Stimulated activated CD4-positive, alpha-beta T cell treated with anti-CD3 and anti-CD28 coated beads, Interleukin-1b, Interleukin-23, amount 100 ng/mL, for 24 hours (primary cell): ENCODE measurements at places on chromosomes 7 and 10.

GRCh38 chr10:119360181-119360921, 153.0 kb downstream of the GRK5 start:
- no peak for DNase-seq

DNA sequence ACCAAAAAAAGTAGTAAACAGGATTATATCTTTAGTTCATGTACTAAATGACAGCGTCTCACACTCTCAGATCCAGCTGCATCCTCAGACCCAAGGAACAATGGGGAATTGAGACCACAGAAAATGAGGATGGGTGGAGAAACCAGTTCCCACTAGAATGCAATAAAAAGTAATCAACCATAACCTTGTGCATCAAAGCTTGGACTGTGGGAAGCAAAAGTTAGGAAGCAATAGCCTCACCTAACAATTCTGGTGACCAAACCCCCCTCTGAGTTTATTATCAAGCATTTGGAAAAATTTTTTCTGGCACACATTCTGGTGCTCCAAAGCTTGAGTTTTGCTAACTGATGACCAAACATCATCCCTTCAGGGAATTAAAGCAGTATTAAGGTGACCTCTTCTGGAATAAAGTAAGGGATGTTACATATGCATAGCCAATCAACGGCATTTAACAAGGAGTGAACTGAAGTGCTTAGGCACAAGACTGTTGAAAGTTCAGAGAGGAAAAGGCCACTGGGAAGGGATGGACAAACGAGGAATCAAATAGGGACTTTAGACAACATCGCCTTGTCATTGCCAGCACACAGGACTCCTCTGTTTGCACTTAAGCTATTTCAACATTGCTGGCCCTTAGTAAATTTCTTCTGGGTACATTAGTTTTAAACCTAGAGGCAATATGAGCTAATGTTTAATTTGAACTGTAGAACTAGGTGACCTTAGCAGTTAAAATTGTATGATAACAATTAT, 1.2 kb upstream of the MAT1A start:
- no peak for DNase-seq

DNA sequence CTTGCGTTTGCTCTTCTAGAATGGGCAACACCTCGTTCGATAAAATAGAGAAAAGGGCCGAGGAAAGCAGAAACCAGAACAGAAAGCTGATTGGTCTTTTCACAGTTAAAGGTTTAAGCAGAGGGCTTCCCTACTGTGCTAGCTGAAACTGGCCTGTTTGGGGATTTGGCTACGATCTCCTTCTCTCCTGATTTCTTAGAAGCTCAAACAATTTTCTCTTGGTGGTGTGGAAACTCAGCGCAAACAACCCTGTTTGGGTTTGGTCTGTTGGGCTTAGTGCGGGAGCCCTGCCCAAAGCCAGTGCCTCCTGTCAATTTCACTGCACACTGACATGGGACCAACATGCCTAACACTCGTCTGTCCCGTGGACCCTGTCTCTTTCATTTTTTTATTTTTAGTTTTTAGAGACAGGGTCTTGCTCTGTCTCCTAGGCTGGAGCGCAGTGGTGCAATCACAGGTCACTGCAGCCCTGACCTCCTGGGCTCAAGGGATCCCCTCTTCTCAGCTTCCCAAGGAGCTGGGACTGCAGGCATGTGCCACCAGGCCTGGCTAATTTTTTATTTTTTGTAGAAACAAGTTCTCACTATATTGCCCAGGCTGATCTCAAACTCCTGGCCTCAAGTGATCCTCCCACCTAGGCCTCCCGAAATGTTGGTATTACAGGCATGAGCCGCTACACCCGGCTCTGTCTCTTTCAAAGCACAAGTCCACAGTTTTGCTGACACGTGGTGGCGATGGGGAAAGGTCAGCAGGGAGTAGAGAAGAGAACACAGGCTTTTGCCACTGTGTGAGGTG, 16.5 kb upstream of the BNIP3 start:
- DNase-seq, result no peak

DNA sequence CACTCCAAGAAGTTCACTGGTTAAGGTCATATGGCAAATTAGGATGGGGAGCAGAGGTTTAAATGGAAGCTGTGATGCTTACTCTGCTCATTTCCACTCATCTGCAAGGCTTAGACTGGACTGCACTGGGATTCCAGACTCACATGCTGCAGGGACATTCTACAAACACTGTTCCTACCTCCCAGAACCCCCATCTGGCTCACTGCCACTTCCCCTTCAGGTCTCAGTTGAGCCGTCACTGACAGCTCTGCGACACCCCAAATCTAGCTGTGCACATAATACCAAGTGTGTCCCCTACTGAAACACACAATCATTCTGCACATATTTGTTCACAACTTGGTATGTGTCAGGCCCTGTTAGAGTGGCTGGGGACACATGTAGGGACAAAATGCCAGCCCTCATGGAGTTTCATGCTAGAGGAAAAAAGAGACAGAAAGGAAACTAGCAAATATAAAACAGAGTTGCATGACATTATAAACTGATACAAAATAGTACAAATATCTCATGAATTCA, 5.4 kb downstream of the PRKCQ start:
- no peak for DNase-seq

GRCh38 chr7:140625908-140626868, 14.4 kb downstream of the DENND2A start:
- DNase-seq, result no peak

DNA sequence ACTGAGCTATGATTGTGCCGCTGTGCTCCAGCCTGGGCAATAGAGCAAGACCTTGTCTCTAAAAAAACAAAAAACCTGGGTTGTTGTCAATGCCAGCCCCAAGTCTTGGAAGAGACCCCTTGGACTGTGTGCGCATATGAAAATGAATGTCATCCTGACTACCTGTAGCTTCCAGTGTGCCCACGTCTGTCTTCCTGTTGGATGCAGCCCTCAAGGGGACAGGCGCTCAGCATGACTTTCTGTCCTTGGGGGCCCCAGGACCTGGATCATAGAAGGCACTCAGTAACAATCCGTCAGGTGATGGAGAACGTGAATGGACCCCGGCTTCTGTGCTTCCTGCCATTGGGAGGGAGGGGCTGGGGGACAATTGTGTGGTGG, 9.0 kb downstream of the PRF1 start:
- no peak for DNase-seq

- no peak for DNase-seq
These were observed 406.1 kb downstream of the MDFIC start for GRCh38 chr7:115328018-115328417.

GRCh38 chr7:40199076-40199802, 64.4 kb downstream of the SUGCT start:
- no peak for DNase-seq

- DNase-seq, result no peak
These were observed 72.6 kb upstream of the LSM8 start for GRCh38 chr7:118111347-118111746.

DNA sequence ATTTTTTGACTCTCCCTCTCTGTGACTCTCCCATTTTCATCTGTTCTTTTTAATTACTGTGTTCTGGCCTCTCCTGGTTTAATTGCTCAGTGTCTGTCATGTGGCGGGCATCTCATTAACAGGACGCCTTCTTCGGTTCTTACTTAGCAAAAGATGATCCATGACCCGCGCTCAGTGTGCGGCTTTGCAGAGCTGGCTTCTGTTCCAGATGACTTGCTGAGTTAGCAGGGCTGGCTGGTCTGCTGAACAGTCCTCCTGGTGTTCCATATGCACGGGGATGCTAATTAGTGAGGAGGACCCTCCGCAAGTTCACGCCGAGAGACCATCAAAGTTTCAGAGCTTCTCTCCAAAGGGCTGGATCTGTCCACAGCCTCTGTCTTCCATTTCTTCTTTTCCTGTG, 258.6 kb upstream of the MKI67 start:
- DNase-seq, result no peak

GRCh38 chr10:26516540-26517101, 78.5 kb downstream of the APBB1IP start:
- DNase-seq, result no peak

GRCh38 chr10:56496186-56496486, 135.1 kb upstream of the ZWINT start:
- no peak for DNase-seq

DNA sequence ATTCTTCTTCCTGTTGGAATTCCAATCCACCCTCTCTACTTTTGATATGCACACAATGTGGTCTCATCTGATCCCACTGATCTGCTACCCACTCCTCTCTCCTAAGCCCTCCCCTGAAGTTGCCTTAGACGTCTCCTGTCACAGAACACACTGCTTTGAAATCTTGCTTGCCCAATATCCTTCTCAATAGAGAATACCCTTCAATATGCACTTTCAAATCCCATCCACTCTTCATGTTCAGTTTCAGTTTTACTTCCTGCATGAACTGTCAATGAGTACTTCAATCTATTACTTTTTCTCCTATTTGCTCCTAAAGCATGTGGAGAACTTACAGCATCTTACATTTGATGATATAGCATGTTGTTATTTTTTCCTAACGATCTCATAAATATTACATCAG, 93.5 kb downstream of the UPF2 start:
- no peak for DNase-seq

DNA sequence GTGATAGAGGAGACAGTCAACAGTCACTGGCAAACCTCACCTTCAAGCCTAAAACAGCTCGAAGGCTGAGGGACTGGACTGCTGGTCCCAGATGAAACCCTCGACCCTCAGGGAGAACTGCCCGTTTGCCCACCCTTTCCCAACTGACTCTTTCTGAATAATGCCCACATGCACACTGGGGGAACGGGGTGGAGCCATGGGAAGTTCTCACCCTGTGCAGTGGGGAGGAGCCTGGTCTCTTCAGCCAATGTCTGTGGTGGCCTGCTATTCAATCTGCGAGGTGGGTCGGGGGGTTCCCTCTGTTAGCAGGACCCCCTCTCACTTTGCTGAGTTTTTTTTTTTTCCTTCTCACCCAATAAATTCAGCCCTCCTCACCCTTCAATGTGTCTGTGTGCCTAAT, 14.5 kb downstream of the TOMM7 start:
- no peak for DNase-seq
